Right ventricle myocardium superior (tissue), 1 donor: ENCODE measurements at places on chromosomes 1 and 21.

- DNase-seq: peak; percentile 47
Measured at GRCh38 chr1:100606438-100606837, 68.5 kb downstream of the GPR88 start.

- DNase-seq: no peak
Measured at GRCh38 chr1:151774256-151774922, 11.1 kb upstream of the MRPL9 start.

- DNase-seq: no peak
Measured at GRCh38 chr1:169091480-169091941, 15.0 kb upstream of the ATP1B1 start.

DNA sequence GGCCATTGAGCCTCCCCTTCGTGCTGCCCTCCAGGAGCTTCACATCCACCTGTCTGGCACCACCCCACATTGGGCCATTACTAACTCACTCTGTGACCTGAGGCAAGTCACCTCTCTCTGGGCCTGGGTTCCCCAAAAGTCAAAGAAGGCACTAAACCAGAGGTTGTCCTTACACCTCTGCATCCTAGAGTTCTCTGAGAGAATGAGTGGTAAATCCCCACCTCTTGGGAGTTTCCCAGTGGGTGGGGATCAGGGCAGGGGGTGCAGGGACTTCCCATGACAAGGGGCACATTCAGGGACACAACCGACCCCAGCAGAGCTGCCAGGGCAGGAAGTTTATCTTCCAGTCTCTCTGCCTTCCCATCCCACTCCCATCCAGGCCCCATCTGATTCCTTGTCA is 99.7 kb downstream of the EPHB2 start:
- DNase-seq: no peak

- peak; percentile 79 for DNase-seq
Measured at GRCh38 chr1:225882694-225883615, 775 bp upstream of the TMEM63A start.

- DNase-seq: peak; percentile 63
Measured at GRCh38 chr1:110433803-110434202, 17.1 kb upstream of the PROK1 start.

DNA sequence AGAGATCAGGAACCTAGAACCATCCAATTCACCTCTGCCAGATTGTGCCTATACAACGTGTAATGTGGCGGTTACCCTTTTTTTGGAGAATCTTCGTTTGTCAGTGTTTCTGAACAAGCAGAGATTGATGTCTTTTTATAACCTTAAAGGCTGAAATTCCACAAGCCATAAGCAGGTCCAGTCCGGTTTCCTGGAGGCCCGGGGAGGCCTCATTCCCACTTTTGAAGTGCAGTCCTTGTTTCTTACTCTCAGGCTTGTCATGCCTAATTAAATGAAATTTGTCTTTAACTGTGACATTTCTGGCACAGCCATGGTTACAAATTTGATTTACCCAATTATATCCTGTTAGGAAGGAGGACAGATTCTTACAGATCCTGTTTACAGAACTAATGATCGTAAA is 27.8 kb downstream of the ZNF362 start:
- DNase-seq: no peak

GRCh38 chr1:165828669-165829329 is 1.4 kb downstream of the UCK2 start:
- DNase-seq: peak; percentile 53

DNA sequence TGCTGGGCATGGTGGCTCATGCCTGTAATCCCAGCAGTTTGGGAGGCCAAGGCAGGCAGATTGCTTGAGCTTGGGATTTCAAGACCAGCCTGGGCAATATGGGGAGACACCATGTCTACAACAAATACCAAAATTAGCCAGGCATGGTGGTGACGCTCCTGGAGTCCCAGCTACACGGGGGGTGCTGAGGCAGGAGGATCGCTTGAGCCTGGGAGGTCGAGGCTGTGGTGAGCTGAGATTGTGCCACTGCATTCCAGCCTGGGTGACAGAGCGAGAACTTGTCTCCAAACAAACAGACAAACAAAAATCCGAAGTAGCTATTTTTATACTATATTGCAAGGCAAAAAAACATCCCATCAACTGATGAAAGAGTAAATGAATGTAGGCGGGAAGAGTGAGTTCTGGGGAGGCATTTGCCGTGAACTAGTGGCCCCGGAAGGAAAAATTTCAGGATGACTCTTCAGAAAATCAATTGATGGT is 40.6 kb downstream of the NCMAP start:
- no peak for DNase-seq

DNA sequence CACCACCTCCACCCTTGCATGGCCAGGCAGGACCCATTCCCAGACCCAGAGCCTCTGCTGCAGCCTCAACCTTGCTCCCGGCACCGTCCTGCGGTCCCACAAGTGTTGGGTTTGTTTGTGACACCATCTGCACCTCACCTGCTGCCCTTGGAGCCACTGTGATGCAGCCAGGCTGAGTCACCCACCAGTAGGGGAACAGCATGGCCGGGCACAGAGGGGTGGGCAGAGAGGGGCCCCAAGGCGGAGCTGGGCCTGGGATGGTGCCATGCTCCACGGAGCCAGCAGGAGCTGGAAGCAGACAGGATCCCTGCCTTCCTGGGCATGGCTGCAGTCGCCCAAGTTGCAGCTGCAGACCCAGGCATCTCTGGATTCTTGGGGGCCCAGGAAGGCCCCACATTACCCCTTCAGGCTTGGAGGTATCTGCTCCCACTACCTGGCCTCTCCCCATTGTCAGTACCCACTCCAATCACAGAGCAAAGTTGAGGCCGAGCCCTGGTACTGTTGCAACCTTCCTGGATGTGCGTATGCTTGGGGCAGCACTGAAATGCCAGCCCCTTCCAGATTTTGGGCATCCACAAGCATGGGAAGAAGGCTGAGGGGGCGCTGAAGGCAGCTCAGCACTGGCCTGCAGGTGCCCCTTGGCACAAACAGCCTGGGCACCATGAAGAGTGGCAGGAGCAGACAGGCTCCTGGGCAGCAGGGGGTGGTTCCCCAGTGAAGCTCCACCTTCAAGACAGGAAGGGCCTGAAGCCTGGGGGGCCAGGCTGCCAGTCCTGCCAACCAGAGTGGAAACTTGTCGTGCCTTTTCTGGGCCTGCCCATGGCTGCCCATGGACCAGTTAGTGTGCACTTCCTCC is 172.8 kb downstream of the MATN1 start:
- no peak for DNase-seq

GRCh38 chr21:40383951-40384350 is 463.0 kb downstream of the DSCAM start:
- DNase-seq: no peak

DNA sequence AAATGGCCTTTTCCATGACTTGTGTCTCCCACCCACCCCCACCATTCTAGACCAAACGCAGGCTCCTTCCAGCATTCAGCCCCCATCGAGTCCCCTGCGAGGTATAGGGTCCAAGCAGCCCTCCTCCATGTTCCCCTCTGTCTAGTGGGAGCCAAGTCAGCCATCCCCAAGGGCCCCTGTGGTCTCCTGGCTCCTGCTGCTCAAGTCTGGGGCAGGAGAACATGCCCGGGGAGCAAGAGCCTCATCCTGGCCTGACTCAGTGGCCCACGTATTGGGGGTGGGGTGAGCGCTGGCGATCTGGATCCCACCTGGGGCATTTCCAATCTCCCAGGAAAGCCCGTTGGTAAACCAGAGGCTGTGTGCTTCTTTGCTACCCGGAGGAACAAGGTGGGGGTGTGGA is 4.1 kb upstream of the PRDM16 start:
- DNase-seq: no peak

DNA sequence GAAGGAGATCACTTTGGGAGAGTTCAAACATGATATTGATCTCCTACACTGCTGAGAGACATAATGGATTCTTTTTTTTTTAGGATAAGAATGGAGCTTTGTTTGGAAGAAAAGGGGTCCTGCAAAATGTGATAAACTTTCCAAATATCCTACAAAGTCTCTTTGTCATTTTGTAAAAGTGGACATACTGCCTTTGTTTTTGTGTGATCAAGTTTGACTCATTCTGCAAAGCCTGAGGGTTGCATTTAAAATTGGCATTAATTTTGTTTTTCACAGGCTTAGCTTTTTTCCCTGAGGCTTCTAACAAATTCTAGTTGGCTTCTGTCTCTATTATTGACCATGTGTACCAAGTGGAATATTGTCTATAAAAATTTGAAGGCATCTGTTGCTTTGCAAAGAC is 113.2 kb downstream of the AK5 start:
- no peak for DNase-seq

GRCh38 chr1:36097693-36098585 is 9.2 kb downstream of the ADPRS start:
- DNase-seq: no peak

DNA sequence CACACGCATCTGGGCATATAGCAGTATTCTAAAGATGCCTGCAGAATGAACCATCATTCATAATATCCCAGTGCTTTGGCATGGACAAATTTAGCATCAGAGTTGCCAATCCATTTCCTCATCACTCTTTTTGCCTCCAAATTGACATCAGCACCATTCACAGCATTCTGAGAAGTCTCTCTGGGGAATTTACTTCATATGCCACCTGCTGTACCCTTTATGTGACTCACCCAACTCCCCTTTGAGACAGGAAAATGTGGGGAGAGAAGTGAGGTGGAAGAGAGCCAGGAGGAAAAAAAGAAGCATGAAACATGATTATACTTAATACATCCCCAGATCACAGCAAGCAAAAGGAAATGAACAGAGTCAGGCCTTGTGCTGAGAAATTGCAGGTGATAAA is 37.4 kb downstream of the RAB3B start:
- no peak for DNase-seq

GRCh38 chr1:46197964-46198811 is at the start of gene POMGNT1:
POMGNT1 (minus strand) TSS chr1:46198434; CDS start chr1:46197821, 613 bp downstream.
- DNase-seq: peak; percentile 80

DNA sequence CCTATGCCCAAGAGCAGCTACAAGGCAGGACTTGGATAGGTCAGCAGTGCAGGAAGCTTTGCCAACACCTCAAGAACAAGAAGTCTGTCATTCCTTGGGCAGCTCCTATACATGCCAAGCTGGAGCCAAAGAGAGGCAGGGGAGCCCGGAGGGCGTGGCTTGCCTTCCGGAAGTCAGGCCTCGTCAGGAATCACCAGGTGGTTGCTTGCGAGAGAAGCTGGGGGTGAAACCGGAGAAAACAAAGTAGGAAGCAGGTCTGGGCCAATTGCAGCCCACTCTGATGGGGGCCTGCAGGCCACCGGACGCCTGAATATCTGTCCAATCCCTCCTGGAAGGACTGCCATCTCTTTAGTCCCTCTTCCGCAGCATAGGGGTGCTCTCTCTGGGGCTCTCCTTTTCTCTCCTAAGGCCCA is 794 bp upstream of the FAM76A start:
- DNase-seq: peak; percentile 61

- no peak for DNase-seq
Measured at GRCh38 chr21:16402752-16403151, 673.0 kb downstream of the USP25 start.

GRCh38 chr1:160247053-160247452 is 15.3 kb downstream of the DCAF8 start:
- DNase-seq: no peak

DNA sequence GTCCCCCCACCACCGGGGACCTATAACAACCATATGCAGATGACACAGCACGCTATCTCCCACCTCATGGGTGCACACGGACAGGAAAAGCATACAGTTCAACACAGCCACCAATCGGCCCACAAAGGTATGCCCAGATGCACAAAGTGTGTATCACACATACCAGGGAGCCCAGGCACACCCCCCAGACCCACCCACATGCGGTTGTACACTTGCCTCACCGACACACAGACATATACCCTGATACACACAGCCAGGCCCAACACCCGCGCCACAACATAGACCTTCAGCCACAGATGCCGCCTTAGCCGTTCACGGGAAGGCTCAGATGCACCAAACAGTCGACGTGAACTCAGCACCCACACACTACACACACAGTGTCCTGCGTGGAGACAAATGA is 5.5 kb downstream of the CROCC start:
- peak; percentile 30 for DNase-seq

- DNase-seq: no peak
Measured at GRCh38 chr1:15737324-15738319, 1.6 kb downstream of the SLC25A34 start.

GRCh38 chr1:153356392-153357075 is 1.1 kb upstream of the S100A9 start:
- DNase-seq: no peak

DNA sequence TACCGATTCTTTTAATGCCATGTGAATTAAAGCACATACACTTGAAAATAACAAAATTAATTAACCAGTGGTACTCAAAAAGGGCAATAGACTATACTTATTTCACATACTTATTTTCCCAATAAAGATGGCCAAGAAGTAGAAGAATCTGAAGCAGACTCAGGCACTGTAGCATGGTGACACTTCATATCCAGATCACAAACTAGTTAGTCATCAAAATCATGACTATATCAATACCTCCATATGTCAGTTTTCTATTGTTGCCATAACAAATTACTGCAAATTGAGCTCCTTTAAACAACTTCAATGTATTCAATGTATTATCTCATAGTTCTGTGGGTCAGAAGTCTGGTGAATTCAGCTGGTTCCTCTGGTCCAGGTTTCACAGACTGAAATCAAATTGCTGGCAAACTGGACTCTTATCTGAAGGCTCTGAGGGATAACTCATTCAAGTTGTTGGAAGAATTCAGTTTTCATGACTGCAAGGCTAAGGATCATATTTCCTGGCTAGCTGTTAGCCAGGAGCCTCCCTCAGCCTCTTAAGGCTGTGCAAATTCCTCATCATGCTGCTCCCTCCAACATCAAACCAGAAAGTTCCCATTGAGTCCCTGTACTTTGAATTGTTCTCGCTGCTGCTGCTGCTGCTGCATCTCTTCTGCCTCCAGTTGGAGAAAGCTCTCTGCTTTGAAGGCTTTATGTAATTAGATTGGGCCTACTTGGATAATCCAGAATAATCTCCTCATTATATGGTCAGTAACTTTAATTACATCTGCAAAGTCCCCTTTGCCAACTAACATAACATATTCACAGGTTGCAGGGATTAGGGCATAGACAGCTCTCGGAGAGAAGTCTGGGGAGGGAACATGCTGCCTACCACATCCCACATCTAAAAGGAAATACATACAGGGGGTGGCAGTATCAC is 91.5 kb downstream of the MRPL39 start:
- no peak for DNase-seq

GRCh38 chr1:22861764-22862440 is 110.8 kb downstream of the LACTBL1 start:
- no peak for DNase-seq

DNA sequence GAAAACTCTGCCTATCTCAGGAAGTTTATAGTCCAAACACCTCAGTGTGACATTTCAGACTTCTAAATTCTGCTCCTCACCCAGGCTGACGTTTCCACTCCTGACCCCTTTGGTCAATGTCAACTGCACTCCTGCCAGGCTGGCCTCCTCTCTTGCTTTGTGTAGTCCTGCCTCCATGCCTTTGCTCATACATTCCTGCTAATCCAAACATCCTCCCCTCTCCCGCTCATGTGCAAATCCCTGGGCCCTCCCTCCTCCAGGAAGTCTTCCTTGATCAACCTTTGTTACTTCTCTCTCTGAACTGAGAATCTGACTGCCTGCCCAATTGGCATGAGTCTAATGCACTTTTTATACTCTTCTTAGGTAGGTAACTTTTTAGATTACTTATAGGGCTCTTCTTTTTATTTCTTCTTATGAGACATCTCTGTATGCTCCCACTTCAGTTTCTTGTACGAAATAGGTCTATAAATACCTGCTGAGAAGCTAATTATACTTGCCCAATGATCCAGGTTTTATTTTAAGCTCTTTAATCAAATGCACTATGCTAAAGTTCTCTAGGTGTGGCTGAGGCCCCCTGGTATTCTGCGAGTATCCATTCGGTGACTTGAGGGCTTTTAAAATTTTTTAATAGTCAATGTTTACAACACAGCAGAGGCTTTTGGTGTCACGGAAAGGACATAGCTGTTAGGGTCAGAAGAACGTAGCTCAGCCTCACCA is 128.1 kb downstream of the PLXNA2 start:
- DNase-seq: no peak
